ENCODE measurements at places on chromosomes 7 and 10.

GRCh38 chr7:127250312-127251035 is 2.3 kb downstream of the GRM8 start:
- DNase-seq, result no peak

DNA sequence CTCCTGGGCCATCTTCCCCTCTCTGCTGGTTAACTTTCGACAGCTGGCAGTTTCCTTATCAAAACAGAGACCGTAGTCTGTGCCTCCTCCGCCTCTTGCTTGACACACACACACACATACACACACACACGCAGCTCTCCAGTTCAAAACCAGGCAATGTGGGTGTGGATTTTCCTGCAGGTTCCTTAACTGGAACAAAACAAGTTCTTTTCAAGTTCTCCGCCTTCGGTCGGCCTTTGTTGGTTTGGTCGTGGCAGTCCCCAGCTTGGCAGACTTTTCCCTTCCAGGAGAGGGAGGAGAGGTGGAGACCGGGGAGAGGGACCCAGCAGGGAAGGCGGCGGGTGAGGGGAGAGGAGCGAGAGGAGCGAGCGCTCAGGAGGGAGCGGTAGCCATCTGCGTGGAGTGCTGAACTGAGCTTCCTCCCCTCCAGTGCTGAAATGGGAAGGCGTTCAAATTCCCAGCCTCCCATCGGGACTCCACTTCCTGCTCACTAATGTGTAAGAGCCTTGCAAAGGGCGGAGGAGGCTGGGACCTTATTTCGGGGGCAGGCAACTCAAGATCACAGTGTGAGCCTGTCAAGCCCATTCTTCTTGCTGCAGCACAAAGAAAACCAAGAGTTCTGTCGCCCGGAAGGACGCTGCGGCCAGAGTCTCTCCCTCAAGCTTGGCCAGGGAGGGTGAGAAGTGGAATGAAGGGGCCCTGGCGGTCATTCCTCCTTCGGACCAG is 120.6 kb downstream of the PRPF18 start:
- peak; percentile 84 for DNase-seq

DNA sequence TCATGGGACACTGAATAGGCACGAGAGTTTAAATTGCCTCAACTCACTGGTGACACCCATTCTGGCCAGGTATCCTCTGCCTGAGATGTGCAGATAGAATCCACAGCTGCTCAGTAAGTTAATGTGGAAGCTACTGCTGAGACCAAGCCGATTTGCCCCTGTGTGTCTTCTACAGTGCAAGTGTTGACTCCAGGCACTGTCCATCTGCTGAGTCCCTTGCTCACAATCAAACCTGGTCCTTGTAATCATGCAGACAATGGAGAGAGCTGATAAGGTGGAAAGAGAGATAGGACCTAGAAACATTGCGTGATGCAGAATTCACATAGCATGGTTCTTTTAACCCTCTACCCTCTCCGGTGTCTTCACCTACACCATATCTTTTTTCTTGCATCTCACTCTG is 101.4 kb downstream of the ITGB8 start:
- no peak for DNase-seq

DNA sequence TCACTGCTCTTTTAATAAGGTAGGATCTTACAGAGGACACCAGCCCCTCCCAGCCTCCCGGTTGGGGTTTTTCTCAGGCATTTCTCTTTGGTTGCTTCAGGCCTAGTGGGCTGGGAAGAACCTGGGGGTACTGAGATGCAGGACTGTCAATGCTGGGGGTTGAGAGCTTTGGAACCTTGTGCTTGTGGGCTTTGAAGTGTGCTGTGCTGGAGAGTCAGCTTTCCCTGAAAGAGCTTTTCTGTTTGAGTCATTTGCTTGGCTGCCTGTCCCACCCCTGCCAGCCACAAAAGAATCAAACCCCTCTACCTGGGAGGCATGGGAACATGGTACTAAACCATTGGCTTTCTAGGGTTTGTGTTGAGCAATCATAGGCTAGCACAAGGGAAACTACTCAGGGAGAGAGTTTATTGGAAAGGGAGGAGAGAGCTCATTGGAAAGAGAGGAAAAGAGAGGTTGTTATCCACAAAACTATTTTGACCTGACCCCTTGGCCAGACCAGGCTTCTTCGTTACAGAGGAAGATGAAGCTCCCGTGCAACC is 1.4 kb downstream of the SCD start:
- DNase-seq, result no peak

Data from inflammatory macrophage (primary cell).